COR-L47 (cell line): ENCODE measurements at places on chromosomes 2 and 18.

DNA sequence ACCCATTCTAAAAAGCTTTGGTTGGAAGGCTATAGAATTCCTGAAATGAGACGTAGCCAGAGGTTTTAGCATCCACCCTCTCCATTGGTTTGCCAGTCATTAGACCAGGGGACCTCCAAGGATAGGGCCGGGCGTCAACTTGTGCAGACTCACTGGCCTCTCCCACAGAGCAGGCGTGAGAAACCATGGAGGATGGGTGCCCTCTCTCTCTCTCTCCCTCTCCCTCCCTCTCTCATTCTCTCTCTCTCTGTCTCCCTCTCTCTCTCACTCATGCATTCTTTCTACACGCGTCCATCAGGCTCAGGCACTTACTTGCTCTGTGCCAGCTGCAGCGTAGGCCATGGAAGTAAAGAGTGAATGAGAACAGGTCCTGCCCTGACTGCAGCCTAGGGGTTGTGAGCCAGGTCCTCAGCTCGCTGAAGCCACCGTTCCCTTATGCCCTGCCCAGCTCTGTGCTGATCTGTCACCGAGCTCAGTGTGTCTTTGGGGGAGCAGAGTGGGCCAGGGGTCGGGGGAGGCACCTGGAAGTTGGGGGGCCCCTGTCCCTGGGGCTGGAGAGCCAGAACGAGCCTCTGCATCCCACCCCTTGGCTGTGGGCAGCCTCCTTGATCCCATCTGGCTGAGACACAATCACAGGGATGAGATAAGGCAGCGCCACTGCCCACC, 304.4 kb upstream of the HS6ST1 start:
- DNase-seq, result no peak

DNA sequence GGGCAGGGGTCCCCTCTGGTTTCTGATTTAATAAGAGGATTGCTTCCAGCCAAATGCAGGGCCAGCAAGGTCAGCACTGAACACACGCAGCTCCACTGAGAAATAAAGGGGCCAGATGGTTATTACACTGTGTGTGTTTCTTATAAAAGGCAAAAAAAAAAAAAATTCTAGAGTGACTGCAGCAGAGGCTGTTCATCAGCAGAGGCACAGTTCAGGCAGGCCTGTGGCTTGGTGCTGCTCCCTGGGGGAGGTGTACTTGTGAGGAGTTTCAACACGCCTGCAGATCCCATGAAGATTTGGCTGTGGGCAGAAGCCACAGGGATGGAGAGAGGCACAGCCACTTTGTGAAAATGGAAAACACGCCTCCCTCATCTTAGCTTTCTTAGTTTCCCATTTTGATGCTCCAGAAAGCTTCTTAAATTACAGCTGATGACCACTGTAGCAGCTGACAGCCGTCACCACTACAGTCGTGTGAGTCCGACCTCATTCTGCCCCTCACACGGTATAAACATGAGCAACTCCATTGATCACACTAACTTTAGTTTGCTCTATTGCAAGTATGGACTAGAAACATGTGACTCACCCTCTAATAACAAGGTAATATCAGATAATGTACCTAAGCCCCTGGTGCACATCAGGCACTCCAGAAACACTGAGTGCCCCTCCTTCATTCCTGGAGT, 726.5 kb upstream of the RAB6C start:
- no peak for DNase-seq

DNA sequence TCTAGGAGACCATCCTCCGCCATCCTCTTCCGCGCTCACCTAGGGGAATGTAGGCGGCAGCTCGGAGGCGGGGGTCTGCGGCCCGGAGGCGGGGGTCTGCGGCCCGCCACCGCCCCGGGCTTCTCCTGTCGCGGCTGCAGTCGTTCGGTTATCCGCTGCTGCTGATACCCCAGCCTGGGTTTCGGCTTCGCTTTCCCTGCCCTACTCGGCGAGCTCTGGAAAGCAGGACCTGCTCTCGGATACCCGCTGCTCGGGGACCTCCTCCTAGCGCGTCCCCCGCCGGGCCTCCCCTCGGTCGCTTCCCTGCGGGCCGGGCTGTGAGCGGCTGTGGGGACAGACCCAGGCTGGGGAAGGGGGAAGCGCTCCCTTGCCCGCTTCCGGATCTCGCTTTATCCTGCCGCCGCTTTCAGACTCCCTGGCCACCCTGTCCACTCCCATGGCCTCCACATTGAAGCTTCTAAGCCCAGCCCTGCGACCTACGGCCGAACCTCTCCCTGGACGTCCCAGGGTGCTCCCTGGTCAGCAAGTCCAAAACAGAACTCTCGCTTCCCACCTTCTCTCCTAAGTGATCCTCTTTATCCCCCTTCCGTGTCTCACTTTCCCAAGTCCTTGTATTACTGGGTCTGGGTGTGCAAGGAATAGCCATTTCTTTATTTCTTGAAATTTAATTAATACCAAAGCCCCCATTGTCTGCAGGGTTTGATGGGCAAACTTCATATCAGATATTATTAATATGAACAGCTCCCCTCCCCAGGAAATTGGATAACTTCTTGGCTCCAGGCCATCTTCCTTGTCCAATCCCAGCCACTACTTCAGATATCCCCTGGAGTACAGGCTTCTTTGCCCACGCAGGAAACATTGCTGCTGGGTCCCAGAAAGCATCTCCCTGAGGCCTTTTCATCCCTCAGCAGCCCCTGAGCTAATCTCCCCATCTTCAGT, 769 bp downstream of the FKBP1B start:
- DNase-seq, result no peak

GRCh38 chr2:853203-853870, 97.3 kb upstream of the SNTG2 start:
- no peak for DNase-seq

DNA sequence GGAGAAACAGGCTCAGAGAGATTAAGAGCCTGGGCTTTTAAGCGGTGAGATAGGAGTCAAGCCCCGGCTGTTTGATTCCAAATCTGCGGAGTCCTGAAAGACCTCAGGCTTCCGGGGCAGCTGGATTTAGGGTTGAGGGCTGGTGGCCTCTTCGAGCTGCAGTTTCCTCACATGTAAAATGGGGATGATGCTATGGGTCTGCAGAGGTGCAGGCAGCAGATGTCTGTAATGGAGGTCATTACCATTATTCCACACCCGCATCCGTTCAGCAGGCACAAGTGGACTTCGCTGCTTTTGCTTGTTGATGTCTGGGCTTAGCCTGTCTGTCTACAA, 175.6 kb upstream of the HS6ST1 start:
- no peak for DNase-seq

DNA sequence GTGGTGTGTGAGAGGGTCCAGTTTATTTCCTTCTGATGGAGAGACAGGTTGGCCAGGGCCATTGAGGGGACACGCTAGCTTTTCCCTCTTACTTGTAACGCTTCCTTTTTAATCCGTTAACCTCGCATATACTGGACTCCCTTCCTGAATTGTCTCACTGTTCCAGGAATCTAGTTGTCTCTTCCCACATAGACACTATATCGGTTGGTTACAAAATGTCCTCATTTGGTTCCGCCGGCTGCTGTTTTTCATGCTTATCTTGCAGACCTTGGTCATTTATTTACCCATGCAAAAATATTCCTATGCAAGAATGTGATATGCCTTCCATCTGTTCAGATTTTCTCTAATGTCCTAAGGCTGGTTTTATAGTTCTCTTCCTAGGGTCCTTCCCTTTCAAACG, 35.0 kb downstream of the NEURL3 start:
- no peak for DNase-seq

- DNase-seq, result no peak
Measured at GRCh38 chr2:225030203-225030602, 12.1 kb downstream of the DOCK10 start.
